GDM1 (cell line): ENCODE measurements at places on chromosomes 11 and 22.

GRCh38 chr22:30187529-30188407 lies 58.8 kb downstream of the LIF start:
- no peak for DNase-seq

DNA sequence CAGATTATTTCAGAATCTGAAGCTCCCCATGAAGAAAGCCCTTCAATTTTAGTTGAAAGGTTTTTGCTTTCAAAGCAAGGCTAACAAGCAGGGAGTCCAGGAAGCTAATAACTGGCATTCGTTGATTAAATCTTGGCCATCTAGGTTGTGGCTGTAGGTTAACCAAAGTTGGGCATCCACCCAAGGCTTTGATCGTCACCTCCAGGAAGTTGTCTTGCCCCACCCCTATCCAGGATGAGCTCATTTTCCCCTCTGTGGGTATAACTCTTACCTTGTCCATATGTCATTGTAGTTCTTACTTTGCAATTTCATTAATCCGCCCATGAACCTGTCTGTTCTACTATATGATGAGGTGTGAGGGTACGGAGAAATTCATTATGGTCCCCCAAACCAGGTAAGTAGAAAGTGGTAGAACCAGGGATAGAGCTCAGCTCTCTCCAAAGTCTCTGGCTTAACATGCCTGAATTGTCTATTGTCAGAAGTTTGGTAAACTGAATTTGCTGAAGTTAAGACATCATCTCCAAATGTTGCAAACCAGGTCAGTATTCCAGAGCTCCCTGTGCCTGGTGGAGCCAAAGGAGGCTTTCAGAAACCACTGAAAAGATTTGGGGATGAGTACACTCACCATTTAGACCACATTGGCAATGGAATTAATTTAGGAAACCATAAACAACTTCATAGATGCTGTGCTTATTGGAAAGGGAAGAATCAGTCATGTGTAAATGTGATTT lies 97.1 kb downstream of the CD44 start:
- no peak for DNase-seq

DNA sequence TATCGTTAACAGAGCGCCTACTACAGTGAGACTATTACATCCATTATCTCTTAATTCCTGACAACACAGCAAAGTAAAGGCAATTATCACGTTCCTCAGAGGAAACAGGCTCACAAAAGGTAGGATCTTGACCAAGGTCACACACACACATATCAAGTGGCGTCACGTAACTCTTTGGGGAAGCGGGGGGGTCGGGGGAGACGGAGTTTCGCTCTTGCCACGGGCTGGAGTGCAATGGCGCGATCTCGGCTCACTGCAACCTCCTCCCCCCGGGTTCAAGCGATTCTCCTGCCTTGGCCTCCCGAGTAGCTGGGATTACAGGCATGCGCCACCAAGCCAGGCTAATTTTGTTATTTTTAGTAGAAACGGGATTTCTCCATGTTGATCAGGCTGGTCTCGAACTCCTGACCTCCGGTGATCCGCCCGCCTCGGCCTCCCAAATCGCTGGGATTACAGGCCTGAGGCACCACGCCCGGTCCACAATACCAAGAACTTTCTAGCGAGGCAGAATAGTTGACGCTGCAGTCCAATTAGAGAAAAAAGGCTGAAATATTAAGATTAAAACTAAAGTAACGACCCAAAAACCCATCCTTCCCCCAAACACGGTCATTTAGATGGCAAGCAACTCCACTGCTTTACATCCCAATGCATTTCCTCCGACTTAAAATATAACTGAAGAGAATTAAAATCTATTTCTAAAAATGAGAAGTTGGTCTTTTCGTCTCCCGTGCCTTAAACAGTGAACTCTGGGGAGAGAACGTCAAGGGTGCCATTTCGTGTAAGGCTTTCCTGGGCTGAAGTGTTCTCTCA lies 1.2 kb downstream of the DDX17 start:
- no peak for DNase-seq

GRCh38 chr11:123568367-123568870 lies 86.0 kb downstream of the SCN3B start:
- DNase-seq, result no peak

GRCh38 chr11:107018219-107018901 lies at the start of gene GUCY1A2:
GUCY1A2 (minus strand) TSS chr11:107018476; CDS start chr11:107018055, 421 bp downstream.
- DNase-seq, result no peak

DNA sequence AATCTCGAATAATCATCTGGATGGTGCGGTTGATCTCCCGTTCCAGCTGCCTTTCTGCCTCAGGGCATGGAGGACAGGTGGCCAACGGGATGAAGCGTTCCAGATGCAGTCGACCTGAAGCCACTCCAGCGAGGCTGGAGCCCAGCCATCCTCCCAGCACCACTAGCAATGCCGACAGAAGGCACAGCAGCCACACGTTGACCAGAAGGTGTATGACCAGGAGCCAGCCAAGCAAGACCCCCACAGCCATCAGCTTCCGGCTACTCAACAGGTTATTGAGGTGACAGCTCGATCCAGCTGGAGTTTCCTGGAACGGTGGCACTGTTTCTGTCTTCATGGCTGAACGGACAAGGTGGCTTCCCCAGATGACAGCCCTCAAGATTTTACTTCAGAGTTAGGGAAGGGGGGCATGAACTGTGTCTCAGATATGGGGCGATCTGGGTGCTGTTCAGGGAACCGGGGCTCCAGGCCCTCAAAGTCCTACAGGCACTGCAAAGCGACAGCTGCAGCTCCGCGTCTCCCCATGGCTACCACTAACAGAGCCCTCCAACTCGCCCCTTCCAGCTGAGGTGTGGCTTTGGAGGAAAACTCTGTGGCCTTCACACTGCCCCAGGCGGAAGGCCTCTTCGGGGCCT lies 559 bp downstream of the SNX19 start:
- DNase-seq, result no peak

- DNase-seq, result no peak
Measured at GRCh38 chr11:69014084-69014851, 1.2 kb upstream of the MRGPRF start.

DNA sequence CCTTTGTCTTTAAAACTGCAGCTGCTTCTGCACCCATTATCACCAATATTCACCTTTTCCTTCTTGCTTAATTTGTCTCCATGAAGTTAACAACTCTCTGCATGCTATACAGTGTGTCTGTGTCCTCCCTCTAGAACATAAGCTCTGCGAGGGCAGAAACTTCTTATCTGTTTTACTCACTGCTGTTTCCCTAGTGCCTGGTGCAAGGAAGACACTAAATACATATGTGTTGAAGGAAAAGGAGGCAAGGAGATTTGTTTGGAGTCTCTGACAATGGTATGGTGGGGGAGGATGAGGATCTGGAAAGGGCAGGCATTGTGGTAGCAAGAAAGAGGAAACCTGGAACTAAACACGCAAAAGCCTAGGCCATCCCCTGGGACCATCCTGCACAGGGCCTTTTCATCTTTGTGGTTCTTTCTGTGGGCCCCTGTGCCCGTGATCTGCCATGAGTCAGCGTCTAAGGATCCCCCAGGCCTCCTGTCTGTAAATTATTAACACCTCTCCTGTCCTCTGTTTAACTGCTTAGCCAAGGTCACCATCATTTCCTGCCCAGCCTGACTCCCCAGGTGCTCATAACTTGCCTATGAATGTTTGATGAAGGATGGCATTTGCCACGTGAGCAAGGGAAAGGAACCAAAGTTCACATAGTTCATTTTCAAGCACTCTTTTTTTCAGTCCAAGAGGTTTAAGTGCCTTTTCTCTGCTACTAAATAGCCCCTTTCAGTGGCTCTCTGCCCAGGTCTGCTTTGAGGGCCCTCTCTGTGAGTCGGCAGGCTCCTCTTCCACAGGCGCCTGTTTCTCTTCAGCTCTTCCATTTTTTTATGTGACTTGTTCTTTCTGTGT lies 131.1 kb downstream of the RASSF10 start:
- DNase-seq, result no peak

GRCh38 chr11:112885744-112886433 lies 75.3 kb upstream of the NCAM1 start:
- DNase-seq, result no peak

GRCh38 chr11:34481307-34481706 lies 32.3 kb downstream of the ELF5 start:
- DNase-seq, result no peak

GRCh38 chr11:93520726-93521509 lies 22.3 kb downstream of the SMCO4 start:
- DNase-seq, result no peak

- DNase-seq, result no peak
Measured at GRCh38 chr11:123357990-123358827, 71.9 kb upstream of the GRAMD1B start.

GRCh38 chr11:30605036-30605605 lies 19.0 kb upstream of the MPPED2 start:
- DNase-seq, result peak; percentile 20

DNA sequence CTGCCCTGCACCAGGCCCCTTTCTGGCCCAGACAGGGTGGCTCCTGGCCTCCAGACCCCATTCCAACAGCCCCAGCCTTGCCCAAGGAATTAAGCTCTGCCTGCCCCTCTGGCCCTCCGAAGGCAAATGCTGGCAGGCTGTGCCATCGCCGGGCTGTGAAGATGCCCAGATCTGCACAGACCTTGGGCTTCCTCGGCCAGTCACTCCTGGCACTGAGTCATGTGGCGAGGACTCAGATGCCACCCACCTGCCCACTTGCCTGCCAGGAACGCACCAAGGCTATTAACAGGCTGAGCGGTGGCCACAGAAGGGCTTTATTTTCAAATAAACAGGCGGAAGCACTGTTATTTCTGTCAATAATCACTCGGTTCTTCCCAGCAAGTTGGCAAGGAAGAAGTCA lies 50.3 kb upstream of the TTLL12 start:
- no peak for DNase-seq

DNA sequence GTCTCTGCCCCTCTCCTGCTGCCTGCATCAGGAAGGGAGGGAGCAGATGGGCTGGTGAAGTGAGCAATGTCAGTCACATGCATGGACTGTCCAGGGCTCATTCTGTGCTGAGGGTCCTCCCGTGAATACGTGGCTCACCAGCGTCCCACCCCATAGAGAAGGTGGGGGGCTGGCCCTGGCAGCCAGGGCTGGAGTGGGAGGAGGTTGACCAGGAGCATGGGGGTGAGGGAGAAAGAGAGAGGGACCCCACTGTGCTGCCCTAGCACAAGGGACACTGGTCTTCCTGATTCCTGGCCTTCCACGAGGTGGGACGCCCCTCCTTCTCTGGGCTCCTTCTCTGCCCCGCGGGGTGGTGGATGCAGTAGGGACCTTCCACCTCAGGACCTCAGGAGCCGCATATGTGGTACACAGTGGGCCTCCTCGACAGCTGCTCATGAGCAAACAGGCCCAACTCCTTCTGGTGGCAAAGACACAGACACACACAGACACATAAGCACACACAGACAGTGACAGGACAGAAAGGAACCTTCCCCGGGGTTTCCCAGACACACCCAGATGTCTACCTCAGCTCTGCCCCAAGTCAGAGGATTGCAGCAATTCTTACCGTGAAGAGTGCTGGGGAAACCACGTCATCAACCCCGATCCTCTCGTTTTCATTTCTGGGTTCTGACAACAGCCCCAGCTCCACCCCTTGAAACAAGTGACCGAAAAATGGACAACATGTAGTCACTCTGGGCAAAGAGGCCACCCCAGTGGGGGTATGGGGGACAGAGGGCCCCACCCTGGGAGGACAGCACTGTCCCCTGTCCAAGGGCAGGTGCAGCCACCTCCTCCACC lies 3.6 kb upstream of the APOBEC3A start:
- DNase-seq, result no peak

- no peak for DNase-seq
Measured at GRCh38 chr11:15157181-15157580, 42.5 kb downstream of the INSC start.

- no peak for DNase-seq
Measured at GRCh38 chr11:100673063-100673462, 14.0 kb upstream of the ARHGAP42 start.

GRCh38 chr11:133945087-133945974 lies 11.4 kb downstream of the IGSF9B start:
- no peak for DNase-seq

DNA sequence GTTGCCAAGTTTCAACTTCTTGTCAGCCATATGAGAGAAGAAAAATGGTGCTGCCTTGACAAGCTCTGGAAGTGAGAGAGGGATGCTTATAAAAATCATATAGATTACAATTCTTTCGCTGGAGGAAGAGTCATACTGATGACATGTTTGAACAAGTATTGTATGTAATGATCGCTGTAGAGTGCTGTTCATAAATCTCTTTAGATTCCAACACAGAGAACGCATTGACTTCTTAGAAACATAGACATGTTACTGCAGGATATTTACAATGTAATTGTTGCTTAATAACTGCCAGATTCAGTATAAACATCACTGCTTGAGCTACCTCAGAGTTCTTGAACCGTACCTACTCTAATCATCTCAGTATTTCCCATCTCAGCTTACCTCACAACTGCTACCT lies 571.6 kb downstream of the LUZP2 start:
- no peak for DNase-seq

DNA sequence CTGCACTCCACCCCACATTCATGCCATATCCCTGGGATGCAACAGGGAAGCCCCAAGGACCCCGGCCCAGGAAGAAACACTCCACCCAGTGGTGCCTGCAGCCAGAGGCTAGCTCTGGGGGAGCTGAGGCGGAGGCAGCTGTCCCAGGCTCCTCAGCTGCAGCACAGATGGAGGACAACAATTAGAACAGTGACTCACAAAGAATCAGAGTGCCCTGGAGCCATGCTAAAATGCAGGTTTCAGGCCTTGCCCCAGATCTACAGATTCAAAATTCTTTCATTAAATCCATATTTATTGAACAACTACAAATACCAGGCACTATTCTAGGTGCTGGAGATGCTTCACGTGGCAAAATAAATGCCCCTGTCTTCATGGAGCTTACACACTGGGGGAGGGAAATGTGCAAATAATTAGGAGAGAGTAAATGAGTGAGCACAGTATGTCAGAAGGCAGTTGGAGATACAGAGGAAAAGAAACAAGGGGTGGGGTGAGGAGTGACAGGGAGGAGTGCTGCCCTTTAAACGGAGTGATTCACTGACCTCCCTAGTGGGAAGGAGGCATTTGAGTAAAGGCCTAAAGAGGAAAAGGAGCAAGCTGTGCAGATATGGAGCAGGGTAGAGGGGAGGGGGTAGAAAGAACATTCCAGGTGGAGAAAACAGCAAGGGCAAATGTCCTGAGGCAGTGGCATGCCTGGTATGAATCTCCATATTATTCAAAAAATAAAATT lies 73.3 kb upstream of the CSNK2A3 start:
- no peak for DNase-seq

GRCh38 chr11:132455044-132455443 lies 1077.3 kb downstream of the OPCML start:
- no peak for DNase-seq

- DNase-seq, result no peak
Measured at GRCh38 chr22:42817556-42817955, 39.5 kb downstream of the ARFGAP3 start.

DNA sequence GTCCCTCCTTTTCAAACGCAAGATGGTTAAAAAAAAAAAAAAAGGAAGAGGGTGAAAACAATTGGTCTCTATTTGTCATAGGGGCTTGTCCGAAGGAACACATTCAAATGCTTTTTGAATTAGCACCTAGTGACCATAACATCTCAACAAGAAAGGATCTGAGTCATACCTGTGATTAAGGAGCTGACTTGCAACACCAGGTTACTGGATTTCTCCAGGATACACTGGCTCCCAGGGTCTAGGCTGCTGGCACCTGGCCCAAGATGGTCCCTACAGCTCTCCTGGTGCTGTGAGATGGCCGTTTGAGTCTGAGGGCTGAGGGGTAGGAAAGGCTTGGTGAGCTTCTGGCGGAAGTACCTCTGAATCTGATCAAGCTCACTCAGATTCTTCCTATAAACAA lies 28.4 kb upstream of the UCP3 start:
- DNase-seq, result no peak
